Tibial artery (tissue), 4 donors: ENCODE measurements at places on chromosomes 5 and 9.

DNA sequence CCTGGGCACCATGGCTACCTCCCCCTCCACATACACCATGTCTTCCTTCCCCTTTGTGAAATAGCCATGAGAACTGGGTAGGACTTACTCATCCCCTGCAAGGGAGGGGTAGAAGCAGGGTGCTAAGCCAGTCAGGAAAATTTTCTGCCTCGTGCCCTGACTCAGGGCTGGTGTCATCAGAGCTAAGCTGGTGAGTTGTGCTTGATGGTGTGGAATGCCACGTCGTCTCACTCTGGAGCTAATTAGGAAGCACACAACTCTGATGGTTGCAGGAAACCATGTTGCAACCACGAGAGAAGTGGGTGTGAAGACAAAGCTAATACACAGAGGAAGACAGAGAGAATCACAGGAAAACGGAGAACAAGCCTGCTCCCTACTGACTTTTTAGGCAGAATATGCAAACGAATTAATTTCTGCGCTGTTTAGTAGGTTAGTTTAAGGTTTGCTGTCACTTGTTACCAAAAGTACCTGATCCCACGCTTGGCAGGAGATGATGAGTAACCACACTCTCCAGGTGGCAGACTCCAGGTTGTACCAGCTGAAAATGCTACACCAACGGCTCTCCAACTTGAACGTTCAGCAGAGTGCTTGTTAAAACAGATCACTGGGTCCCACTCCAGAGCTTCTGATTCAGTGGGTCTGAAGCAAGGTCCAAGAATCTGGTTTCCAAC is 54.5 kb downstream of the STK10 start:
- no peaks in the 10 kb centered on the region for H3K27me3 ChIP-seq
- H3K27ac ChIP-seq: no peak overlapping the region
- DNase-seq: peak; percentile 74
- H3K4me3 ChIP-seq: no peak overlapping the region
- no peaks in the 10 kb centered on the region for H3K36me3 ChIP-seq
- no peaks in the 10 kb centered on the region for H3K4me1 ChIP-seq

DNA sequence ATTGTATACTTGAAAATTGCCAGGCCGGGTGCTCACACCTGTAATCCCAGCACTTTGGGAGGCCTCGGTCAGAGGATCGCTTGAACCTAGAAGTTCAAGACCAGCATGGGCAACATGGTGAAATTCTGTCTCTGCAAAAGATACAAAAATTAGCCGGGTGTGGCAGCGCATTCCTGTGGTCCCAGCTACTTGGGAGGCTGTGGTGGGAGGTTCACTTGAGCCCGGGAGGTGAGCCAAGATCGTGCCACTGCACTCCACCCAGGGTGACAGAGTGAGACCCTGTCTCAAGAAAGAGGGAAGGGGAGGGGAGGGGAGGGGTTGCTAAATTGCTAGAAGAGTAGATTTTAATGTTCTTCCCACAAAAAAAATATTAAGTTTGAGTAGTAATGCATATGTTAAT is 53.2 kb downstream of the FNBP1 start:
- no peaks in the 10 kb centered on the region for H3K27me3 ChIP-seq
- H3K4me3 ChIP-seq: no peak overlapping the region
- no peaks in the 10 kb centered on the region for H3K36me3 ChIP-seq
- no peak for DNase-seq
- H3K4me1 ChIP-seq: peaks cover 14% of the 10 kb centered on the region
- H3K27ac ChIP-seq: peak overlapping the region; percentile 1

- no peaks in the 10 kb centered on the region for H3K4me1 ChIP-seq
- H3K27me3 ChIP-seq: no peaks in the 10 kb centered on the region
- DNase-seq: peak; percentile 61
These were observed 186.7 kb downstream of the NTRK2 start for GRCh38 chr9:84856181-84856632.

DNA sequence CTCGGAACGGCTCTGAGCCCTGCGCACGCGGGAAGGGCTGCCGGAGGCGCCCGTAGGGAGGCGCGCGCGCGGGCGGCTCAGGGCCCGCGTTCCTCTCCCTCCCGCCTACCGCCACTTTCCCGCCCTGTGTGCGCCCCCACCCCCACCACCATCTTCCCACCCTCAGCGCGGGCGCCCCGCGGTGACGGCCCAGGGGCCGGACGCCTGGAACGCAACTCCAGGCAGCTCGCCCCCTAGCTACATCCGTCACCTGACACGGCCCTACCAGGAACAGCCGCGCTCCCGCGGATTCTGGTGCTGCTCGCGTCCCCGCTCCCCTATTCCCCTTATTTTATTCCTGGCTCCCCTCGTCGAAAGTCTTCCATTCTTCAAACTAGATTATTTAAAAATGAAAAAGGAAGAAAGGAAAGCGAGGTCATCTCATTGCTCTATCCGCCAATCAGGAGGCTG is at the start of gene CDKN2B-AS1:
Gene CDKN2B-AS1, plus strand, starts transcription at position 236 of the 450 bp plus-strand sequence.
- no peaks in the 10 kb centered on the region for H3K4me1 ChIP-seq
- H3K27ac ChIP-seq: peak within 1 kb of the TSS; percentile 75
- no peaks in the 10 kb centered on the region for H3K36me3 ChIP-seq
- peak within 1 kb of the TSS; percentile 79 for H3K4me3 ChIP-seq
- peaks cover 21% of the 10 kb centered on the region for H3K27me3 ChIP-seq

GRCh38 chr5:158640593-158640980 is 459.1 kb downstream of the EBF1 start:
- DNase-seq: no peak
- H3K27ac ChIP-seq: no peak overlapping the region
- H3K27me3 ChIP-seq: no peaks in the 10 kb centered on the region
- H3K4me1 ChIP-seq: no peaks in the 10 kb centered on the region
- no peak overlapping the region for H3K4me3 ChIP-seq
- H3K36me3 ChIP-seq: no peaks in the 10 kb centered on the region

DNA sequence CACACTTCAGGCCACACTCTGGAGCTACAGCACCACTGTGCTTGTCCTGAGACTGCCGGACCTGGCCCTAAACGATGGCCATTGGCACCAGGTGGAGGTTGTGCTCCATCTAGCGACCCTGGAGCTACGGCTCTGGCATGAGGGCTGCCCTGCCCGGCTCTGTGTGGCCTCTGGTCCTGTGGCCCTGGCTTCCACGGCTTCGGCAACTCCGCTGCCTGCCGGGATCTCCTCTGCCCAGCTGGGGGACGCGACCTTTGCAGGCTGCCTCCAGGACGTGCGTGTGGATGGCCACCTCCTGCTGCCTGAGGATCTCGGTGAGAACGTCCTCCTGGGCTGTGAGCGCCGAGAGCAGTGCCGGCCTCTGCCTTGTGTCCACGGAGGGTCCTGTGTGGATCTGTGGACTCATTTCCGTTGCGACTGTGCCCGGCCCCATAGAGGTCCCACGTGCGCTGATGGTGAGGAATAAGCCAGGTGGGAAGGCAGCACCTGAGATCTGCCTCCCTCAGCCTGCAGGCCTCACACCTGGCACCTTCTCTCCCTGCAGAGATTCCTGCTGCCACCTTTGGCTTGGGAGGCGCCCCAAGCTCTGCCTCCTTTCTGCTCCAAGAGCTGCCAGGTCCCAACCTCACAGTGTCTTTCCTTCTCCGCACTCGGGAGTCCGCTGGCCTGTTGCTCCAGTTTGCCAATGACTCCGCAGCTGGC is 14.7 kb downstream of the CRB2 start:
- H3K4me1 ChIP-seq: no peaks in the 10 kb centered on the region
- DNase-seq: no peak
- H3K27me3 ChIP-seq: no peaks in the 10 kb centered on the region
- H3K27ac ChIP-seq: no peak overlapping the region

- H3K27me3 ChIP-seq: no peaks in the 10 kb centered on the region
- DNase-seq: peak; percentile 62
- H3K4me3 ChIP-seq: no peak overlapping the region
- peaks cover 1% of the 10 kb centered on the region for H3K36me3 ChIP-seq
- peaks cover 29% of the 10 kb centered on the region for H3K4me1 ChIP-seq
These were observed 31.3 kb downstream of the IRF1 start for GRCh38 chr5:132459031-132459982.

- no peaks in the 10 kb centered on the region for H3K27me3 ChIP-seq
- no peaks in the 10 kb centered on the region for H3K4me1 ChIP-seq
- H3K27ac ChIP-seq: no peak overlapping the region
- DNase-seq: no peak
- no peak overlapping the region for H3K4me3 ChIP-seq
These were observed 650.9 kb downstream of the TLE4 start for GRCh38 chr9:80222466-80223169.

DNA sequence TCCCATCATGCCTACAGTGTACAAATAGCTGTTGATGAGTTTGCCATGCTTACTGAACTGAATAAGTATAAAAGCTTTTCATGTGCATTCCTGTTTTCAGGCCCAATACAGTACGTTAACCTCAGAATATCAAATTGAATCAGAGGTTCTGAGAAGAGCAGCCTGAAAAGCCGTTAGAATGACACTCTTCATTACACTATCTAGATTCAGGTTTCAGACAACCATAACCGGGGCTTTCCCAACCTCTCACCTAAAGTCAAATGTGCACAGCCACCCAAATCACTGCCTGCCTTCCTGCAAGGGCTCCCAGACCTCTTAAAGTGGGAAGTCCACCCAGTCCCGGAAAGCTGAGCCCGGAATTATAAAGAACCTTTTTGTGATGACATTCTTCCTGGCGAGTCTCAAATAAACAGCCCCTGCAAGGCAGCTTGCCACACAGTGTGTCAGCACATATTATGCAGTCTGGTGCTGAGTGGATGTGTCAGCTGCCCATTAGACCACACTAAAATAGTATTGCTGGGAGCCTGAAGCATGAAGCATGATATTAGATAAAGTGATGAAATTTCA is 245.8 kb downstream of the TLE4 start:
- H3K4me1 ChIP-seq: no peaks in the 10 kb centered on the region
- H3K4me3 ChIP-seq: no peak overlapping the region
- no peaks in the 10 kb centered on the region for H3K27me3 ChIP-seq
- DNase-seq: peak; percentile 47
- no peak overlapping the region for H3K27ac ChIP-seq

GRCh38 chr9:73782166-73782565 is 630.5 kb downstream of the ANXA1 start:
- no peak overlapping the region for H3K27ac ChIP-seq
- DNase-seq: no peak
- H3K4me1 ChIP-seq: no peaks in the 10 kb centered on the region
- H3K36me3 ChIP-seq: no peaks in the 10 kb centered on the region

- no peaks in the 10 kb centered on the region for H3K4me1 ChIP-seq
- no peaks in the 10 kb centered on the region for H3K36me3 ChIP-seq
These were observed 602.6 kb upstream of the DMAC1 start for GRCh38 chr9:8401961-8402705.

GRCh38 chr5:14702238-14702839 is 37.8 kb downstream of the OTULIN start:
- H3K4me1 ChIP-seq: peaks cover 6% of the 10 kb centered on the region
- no peaks in the 10 kb centered on the region for H3K27me3 ChIP-seq
- no peak overlapping the region for H3K4me3 ChIP-seq
- no peaks in the 10 kb centered on the region for H3K36me3 ChIP-seq
- DNase-seq: no peak

DNA sequence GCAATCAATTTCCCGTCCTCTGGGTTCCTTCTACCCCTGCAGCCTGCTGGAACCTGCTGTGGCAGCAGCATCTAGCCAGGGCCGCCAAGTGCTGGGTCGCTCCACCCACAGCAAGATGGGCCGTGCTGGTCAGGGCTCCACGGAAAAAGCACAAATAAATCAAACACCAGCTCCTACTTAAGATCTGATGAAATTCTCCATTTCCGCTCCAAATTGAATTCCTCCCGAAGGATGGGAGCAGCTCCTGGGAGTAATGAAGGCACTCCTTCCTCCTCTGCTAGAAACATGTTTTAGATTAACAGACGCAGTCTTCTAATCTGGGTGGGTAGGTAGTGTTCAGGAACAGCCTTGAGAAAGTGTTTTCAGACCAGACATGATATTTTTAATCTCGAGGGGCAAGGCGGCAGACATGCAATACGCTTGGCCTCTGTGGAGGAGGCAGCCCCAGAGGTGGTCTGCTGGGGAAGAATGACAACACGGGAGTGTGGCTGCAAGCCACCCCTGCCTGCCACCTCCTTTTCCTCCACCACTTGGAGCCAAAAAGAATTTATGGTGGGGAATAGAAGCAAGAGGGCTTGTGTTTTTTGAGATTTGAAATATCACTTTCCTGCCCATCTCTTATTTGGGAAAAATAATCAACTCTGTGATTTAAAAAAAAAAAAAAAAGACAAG is 194.1 kb downstream of the AOPEP start:
- no peaks in the 10 kb centered on the region for H3K36me3 ChIP-seq
- H3K27me3 ChIP-seq: no peaks in the 10 kb centered on the region
- H3K4me1 ChIP-seq: peaks cover 46% of the 10 kb centered on the region
- DNase-seq: peak; percentile 78

- no peak overlapping the region for H3K27ac ChIP-seq
- H3K27me3 ChIP-seq: no peaks in the 10 kb centered on the region
- H3K4me3 ChIP-seq: no peak overlapping the region
- no peaks in the 10 kb centered on the region for H3K4me1 ChIP-seq
These were observed 26.8 kb downstream of the PAEP start for GRCh38 chr9:135588371-135588770.

GRCh38 chr5:173538654-173539053 is 77.8 kb downstream of the BOD1 start:
- no peak overlapping the region for H3K27ac ChIP-seq
- H3K4me3 ChIP-seq: no peak overlapping the region
- no peaks in the 10 kb centered on the region for H3K27me3 ChIP-seq
- no peaks in the 10 kb centered on the region for H3K36me3 ChIP-seq

GRCh38 chr5:139194486-139194885 is 3.7 kb downstream of the SIL1 start:
- no peak for DNase-seq
- H3K27me3 ChIP-seq: no peaks in the 10 kb centered on the region
- no peak overlapping the region for H3K27ac ChIP-seq
- H3K36me3 ChIP-seq: no peaks in the 10 kb centered on the region
- no peak overlapping the region for H3K4me3 ChIP-seq

- H3K4me1 ChIP-seq: no peaks in the 10 kb centered on the region
- H3K4me3 ChIP-seq: no peak overlapping the region
- no peak overlapping the region for H3K27ac ChIP-seq
These were observed 141.1 kb downstream of the CHSY3 start for GRCh38 chr5:130045334-130045733.

- H3K4me1 ChIP-seq: no peaks in the 10 kb centered on the region
- H3K4me3 ChIP-seq: no peak overlapping the region
- H3K27me3 ChIP-seq: no peaks in the 10 kb centered on the region
- no peaks in the 10 kb centered on the region for H3K36me3 ChIP-seq
- DNase-seq: no peak
- H3K27ac ChIP-seq: no peak overlapping the region
These were observed 502.5 kb upstream of the SEMA6A start for GRCh38 chr5:117077142-117077541.

GRCh38 chr9:107631788-107632187 is 142.2 kb upstream of the KLF4 start:
- peaks cover 6% of the 10 kb centered on the region for H3K4me1 ChIP-seq
- no peak overlapping the region for H3K4me3 ChIP-seq
- no peaks in the 10 kb centered on the region for H3K27me3 ChIP-seq
- DNase-seq: no peak

GRCh38 chr9:75505654-75506053 is 384.8 kb upstream of the PCSK5 start:
- H3K27me3 ChIP-seq: no peaks in the 10 kb centered on the region
- no peak overlapping the region for H3K4me3 ChIP-seq
- H3K36me3 ChIP-seq: no peaks in the 10 kb centered on the region
- no peaks in the 10 kb centered on the region for H3K4me1 ChIP-seq
- no peak for DNase-seq

GRCh38 chr5:141805874-141806595 is 72.2 kb downstream of the PCDH1 start:
- H3K36me3 ChIP-seq: no peaks in the 10 kb centered on the region
- no peaks in the 10 kb centered on the region for H3K4me1 ChIP-seq
- peaks cover under 1% of the 10 kb centered on the region for H3K27me3 ChIP-seq
- no peak overlapping the region for H3K4me3 ChIP-seq
